ENCODE measurements at places on chromosomes 16 and 17.

DNA sequence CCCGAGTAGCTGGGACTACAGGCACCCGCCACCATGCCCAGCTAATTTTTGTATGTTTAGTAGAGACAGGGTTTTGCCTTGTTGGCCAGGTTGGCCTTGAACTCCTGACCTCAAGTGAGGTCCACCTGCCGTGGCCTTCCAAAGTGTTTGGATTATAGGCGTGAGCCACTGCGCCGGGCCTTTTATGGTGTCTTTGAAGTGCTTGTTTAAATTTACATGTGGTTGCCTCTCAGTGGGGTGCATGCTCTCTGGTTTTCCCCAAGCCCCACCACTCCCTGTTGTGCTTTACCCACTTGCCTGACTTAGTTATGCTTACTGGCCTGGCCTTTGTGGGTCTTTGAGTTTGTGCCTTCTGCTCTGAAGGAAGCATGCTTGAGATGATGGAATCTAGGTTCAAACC, 132.0 kb downstream of the PRKCB start:
- DNase-seq = no peak

DNA sequence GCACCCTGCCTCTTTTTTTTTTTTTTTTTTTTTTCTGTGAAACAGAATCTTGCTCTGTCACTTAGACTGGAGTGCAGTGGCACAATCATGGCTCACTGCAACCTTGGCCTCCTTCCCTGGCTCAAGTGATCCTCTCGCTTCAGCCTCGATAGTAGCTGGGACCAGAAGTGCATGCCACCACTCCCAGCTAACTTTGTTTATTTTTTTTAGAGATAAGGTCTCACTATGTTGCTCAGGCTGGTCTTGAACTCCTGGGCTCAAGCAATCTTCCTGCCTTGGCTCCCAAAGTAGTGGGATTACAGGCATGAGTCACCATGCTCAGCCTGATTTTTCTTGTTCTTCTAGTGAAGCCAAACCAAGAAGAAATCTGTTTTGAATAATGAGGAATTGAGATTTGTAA, 25.0 kb downstream of the CDK12 start:
- no peak for DNase-seq

DNA sequence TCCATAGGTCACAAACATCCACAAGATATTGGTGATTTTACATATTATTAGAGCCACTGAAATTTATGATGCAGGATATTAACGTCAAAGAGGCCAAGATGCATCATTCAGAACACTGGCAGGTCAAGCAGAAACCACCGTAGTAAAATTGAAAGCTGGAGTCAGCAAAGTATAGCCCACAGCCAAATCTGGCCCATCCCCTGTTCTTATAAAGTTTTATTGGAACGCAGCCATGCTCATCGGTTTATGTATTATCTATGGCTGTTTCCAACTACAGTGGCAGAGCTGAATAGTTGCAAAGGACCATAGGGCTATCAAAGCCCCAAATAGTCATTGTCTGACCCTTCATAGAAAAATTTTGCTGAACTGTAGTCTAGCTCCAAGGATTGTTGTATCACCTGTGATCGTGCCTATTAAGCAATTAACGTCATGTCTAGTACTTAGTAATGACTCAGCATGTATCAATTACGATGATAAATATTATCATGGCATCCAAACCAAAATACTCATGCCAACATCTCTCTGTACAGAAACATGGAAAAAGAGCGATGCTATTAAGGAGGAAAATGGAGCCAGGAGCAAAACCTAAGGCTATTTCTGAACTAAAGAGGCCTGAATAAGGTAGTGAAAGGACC, 165.6 kb downstream of the IRX3 start:
- DNase-seq = no peak

GRCh38 chr17:59441464-59442096, 110.1 kb downstream of the YPEL2 start:
- no peak for DNase-seq

DNA sequence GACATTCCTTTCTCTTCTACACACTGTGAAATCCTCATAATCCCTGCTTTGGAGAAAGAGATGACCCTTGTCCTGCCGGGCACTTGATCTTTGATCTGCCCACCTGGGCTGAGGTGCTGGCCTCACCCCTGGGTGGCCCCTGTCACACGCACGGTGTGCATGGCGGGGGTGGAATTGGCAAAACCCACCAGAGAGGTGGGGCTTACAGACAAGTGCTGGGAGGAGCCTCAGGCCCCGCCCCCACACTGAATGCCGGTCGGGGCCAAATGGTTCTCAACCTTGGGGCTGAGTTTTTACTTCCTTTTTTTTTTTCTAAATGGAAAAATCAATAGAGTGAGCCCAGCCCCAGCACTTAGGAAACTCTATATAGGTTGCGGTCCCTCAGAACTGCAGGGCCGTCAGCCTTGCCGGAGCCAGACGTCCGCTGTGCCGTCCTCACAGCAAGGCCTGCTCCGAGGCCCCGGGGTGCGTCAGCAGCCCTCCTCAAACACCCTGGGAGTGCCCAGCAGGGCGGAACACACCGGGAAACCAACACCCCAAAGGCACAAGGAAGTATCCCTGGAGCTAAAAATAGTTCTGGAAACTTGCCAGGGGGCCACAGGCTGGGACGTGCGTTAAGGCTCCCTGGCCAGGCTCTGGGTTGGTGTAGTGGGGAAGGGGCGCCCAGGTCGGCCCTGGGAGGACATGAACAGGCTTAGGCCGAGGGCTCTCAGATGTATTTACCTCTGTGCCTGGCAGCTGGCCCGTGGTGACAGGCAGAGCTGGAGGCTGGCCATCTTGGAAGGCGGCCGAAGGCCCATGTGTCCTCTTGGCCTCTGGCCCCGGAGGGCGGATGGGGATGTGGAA, 11.0 kb downstream of the GPRC5C start:
- DNase-seq = no peak

Data from foreskin fibroblast (primary cell).